ENCODE measurements at places on chromosomes 3 and 15.

DNA sequence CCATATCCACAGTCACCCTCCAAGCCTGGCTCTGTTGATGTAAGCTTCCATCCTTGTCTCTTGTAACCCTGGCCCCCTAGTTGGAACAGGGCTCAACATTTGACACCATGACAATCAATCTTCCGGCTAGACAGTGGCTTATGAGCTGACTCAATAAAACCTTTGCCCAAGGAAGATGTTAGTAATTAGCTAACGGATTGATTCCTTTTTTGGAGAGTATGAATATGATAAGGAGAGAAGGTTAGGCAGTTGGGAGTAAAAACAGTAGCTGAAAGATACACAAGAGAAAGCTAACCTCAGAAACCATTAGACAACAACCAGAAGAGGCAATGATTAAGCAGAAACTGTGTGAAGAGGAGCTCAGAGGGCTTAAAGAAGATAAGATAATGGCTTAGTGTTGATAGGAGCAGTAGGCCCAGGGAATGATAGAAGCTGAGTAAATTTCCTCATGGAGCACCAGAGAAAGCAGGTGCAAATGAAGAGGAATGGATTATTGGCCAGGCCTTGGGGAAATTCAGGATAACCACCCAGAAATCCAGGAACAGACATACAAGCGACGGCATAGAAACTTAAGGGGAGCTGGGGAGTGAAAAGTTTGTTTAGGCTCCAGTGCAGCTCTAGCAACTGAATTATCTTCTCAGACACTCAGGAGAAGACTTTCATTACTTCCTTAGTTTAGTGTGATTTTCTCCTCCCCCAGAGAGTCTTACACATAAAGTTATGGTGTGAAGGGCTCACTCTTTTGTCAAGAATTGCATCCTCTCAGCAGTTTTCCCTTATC is 7.8 kb upstream of the RFX7 start:
- DNase-seq, result no peak

DNA sequence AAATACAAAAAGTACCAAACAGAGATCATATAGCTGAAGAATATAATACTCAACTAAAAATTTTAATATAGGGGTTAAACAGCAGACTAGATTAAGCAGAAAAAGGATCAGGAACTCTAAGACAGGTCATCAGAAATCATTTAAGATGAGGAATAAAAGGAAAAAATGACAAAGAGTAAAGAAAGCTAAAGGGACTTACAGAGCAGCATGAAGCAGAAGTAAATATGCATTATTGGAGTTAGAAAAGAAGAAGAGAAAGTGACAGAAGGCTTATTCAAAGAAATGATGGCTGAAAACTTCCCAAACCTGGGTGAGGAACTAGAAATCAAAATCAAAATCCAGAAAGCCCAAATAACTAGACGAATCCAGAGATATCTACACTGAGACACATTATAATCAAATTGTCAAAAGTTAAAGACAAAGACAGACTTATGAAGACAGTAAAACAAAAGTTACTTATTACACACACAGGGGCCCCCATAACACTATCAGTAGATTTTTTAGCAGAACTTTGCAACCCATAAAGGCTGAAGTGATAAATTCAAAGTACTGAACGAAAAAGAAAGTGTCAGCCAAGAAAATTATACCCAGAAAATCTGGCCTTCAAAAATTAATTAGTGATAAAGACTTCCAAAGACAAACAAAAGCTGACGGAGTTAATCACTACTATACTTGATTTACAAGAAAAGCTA is 95.6 kb downstream of the SCAPER start:
- DNase-seq, result no peak

GRCh38 chr3:78022232-78022631 is 982.3 kb downstream of the ROBO2 start:
- no peak for DNase-seq

DNA sequence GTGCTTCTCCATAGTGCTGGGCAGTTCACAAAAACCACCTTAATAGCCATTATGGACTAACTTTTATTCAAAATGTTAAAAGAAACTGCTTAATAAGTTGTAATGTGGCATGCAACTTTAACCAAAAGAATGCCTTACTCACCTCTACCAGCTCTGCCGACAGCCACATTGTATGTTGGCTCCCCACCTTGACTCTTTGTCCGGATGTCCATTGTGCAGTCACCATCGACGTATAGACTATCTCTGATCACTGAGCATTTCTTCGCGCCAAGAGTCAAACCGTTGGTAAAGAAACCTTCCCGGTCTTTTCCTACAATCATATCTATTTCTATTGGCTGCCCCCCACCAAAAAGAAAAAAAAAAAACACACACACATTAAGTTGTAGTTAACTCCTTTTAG is 2.5 kb downstream of the PFN2 start:
- DNase-seq, result no peak

- DNase-seq, result no peak
These were observed 18.3 kb upstream of the NTRK3 start for GRCh38 chr15:88274553-88275460.

DNA sequence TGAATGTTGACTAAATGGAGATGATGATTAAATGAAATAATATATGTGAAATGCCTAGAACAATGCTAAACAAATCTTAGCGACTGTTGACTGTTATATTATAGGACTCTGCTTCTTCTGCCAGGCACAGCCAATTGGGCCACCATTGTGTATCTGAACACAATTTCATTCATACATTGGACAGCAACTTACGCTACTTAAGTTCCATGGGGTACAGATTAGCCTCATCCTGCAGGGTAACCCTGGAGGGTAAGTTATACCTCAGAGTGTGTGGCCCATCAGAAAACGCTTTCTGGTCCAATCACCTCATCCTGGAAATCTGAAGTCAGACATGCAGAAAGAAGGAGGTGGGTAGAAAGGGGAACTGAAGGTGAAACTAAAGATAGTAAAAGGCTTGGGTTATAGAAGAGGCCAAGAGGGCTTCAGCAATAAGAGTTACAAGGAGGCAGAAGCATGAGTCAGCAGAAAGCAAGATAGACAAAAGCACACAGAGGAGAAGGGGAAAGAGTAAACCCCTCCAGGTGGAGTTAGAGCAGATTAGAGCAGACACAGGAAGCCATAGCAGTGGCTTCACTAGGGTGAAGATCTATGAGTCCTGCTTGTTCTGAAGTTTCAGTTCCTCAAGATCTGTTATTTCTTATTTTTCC is 119.3 kb upstream of the SLC24A5 start:
- DNase-seq, result no peak

DNA sequence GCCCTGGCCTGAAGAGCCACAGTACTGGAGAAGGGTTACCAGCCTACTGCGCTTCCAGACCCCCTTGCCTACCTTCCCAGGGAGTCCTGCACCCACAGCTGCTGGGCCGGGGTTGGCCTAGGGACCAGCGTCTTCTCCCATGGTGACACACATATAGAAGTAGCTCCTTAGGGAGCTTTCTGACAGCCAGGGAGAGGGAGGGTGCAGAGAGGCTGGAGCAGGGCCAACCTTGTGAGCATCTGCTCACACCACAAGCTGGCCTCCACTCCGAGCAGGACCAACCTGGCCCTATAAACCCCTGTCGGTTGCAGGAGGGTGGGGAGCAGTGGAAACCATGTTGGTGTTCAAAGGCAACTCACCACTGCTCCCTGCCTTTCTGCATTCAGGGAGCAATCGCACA is 35.2 kb downstream of the SRPRB start:
- no peak for DNase-seq

DNA sequence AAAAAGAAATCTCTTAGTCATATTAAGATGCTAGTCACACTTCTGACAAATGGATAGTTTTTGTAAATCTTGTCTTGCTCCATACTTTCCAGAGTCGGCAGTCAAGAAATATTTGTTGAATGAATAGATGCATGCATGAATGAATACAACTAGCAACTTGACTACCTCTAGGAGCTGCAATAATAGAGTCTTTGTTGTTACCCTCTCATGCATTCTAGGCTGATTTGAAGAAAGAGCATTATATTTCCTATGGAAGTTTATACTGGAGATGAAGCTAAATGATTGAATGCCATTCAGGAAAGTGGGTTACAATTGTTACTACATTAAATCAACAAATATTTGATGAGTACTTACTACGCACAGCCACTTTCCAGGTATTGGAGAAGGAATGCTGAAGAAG is 18.1 kb upstream of the TRAT1 start:
- no peak for DNase-seq

- no peak for DNase-seq
These were observed 2.6 kb downstream of the ITIH4 start for GRCh38 chr3:52827866-52828376.

DNA sequence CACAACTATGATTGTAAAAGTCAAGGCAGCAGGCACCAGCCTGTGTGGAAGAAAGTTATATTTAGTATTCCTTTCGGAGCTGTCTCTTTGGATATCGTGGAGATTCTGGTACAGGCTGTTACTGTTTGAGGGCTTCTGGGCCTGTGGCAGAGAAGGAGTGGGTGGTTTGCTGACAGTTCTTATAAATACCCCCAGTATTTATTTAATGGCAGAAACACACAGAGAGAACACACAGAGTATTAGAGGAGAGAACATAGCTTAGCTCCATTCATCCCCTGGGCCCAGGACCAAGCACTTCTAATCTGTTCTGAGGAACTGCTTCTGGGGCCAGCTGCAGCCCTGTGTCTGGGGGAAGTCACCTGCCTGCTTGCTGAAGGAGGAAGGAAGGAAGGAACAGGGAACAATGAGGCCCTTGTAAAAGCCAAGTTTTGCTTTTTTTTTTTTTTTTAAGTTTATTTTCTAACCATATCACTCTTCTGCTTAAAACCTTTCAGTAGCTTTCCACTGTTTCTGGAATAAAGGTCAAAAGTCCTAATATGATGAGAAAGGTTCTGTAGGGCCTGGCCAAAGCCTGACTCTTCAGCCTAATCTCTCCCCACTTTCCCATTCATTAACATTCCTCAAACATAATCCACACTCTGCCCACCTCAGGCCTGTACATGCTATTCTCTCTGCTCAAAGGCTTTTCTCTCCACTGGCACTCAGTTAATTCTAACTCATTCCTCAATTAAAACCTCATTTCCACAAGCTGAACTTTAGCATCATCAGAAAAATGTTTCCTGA is 11.8 kb upstream of the PP2D1 start:
- no peak for DNase-seq

DNA sequence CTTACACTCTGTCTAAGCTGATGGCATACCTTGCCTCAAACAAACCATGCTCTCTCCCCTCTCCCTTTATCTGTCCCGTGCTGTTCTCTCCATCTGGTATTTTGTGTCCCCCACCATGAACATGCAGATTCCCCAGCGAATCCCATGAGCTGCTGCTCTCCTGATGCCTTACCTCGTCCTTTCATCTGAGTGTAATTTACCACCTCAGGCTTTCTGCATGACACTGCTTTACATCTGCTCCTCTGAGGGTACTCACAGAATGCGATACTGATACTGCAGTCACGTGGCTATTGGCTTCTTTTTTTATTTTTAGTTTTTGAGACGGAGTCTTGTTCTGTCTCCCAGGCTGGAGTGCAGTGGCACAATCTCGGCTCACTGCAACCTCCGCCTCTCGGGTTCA is 341.7 kb downstream of the PTPRG start:
- DNase-seq, result no peak

DNA sequence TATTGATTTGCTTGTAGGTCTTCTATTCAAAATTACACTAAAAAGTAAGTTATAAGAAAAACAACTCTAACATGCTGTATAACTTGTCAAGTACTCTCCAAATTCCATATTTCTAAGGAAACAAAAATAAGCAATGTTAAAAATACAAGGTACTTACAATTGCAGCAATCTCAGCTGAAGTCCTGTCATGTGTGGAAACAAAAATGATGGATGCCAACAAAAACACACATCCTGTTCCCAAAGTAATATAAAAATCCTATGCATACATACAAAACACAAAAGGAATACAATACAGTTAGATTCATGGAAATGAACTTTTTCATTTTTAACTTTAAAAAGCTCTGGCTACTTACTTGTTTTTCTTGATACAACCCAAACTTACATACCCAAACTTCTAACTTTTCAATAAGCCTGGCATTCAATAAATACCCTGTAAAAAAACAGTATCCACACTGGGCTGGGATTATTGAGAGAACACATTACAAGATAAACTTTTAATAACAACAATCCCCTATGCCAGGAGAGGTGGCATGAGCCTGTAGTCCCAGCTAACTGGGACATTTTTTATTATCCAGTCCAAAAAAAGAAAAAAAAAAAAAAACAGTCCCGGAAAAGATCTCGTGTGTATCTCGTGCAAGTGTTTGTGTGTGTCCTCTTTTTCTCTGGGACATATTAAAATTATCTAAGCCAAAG is 14.7 kb downstream of the CMTM6 start:
- DNase-seq, result no peak

- DNase-seq, result no peak
These were observed 5.6 kb downstream of the VGLL3 start for GRCh38 chr3:86985181-86985826.

GRCh38 chr3:161163297-161163696 is 57.8 kb upstream of the NMD3 start:
- DNase-seq, result no peak

DNA sequence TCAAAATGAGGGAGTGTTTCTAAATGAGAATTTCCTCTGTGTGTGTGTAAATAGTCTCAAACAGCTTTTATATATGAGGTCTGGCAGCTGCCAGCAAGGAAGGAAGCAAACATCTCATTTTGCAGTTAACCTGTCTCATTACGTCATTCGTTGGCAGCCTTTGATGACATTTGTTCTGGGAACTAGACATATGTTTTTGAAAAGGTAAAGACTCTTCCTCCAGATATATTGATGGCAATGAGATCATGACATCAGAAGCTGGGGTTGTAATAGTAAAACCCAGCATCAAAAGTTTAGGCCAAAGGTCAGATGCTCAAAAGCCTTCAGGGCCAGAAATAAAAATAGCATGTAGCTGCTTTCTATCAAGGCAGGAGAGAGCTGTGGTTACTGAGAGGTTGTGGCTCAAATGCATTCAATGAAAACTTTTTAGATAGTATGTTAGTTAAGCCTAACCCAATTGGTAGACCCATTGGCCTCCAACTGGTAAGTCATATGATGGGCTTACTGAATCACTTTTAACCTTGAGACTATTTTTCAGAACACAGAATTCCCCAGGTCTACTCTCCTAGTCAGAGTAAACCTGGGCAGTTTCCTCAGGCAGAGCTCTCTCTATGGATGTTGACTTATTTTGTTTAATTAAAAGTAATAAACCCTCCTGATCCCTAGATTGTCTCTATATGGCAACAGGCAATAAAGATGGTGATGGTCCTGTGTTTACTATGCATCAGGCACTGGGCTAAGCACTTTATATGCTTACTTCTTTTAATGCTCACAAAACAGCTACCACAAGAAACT is 386.5 kb upstream of the CFAP20DC start:
- no peak for DNase-seq

GRCh38 chr3:182182531-182182968 is 470.8 kb downstream of the SOX2 start:
- DNase-seq, result no peak

DNA sequence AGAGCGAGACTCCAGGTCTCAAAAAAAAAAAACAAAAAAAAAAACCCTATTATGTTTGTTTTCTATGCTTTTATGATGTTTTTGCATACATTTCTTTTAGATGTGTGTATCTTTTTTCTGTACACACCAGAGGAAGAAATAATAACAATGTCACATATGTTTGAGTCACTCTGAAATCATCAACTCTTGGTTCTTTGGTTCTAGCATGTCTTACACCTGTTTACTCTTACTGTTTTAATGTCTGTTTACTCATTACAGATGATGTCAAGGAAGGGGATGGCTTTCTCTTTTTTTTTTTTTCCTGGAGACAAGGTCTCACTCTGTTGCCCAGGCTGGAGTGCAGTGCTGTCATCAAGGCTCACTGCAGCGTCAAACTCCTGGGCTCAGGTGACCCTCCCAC is 24.1 kb downstream of the RHOA start:
- DNase-seq, result no peak

Measured in DMS 273 treated with DMSO at 0.1 percent for 48 hours (cell line).